T-helper 2 cell (primary cell): ENCODE measurements at places on chromosomes 11 and 22.

DNA sequence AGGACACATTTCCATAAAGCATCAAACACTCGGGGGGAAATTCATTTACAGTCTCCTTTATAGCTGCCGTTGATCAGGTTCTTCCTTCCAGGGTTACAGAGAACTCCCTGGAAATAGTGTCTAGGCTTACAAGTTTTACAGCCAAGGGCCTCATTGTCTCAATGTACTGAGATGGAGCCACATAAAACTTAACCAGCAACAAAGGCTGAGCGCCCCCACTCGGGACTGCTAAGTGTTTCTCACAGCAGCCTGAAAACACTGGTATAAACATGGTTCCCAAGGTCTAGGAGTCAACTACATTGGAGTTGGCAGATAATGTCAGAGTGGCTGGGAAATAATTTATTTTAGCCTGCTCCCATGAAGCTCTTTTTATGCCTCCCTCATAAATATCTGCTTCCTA, 686.2 kb downstream of the OPCML start:
- no peak for DNase-seq

DNA sequence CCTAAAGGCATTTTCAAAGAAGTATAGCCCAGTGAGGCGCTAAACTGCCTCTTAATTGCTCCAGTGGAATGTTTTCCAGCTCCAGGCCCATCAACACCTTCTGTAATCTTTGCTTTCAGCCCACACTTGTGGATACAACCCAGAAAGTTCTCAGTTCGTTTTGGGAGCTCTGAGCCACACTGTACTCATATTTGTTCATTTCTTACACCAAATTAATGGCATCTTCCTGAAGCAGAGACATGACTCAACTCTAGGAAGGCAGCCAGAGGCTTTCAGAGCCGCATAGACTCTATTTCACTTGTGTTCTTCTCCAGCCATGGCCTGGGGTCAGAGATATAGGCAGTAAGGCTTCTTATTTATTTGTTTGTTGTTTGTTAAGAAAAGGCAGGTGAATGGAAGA, 175.5 kb upstream of the NCAM1 start:
- DNase-seq = no peak

DNA sequence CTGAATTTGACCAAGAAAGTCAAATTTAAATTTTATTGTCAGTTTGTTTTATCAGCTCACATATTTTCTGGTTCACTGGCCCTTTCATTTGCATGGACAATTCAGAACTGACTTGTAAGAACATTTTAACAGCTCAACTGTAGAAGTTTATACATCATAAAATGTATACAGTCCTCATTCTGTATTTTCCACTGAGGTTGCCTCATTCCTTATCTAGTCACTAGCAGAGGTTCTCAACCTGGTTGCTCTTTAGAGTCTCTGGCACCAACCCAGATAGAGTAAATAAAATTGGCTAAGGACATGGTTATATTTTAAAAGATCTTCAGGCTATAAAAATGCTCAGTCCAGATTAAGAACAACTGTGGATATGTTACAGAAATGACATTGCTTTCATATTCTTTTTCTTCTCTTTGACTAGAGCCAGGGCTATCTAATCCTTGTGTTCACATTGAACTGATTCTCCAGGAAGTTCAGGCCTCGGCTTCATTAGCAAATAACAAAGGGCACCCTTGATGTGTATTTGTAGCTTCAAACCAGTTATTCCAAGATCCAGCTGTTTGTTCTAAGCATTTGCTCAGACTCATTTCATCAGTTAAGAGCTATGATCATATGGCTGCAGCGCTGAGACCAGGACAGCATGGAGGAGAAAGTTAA, 782.5 kb downstream of the ETS1 start:
- no peak for DNase-seq

DNA sequence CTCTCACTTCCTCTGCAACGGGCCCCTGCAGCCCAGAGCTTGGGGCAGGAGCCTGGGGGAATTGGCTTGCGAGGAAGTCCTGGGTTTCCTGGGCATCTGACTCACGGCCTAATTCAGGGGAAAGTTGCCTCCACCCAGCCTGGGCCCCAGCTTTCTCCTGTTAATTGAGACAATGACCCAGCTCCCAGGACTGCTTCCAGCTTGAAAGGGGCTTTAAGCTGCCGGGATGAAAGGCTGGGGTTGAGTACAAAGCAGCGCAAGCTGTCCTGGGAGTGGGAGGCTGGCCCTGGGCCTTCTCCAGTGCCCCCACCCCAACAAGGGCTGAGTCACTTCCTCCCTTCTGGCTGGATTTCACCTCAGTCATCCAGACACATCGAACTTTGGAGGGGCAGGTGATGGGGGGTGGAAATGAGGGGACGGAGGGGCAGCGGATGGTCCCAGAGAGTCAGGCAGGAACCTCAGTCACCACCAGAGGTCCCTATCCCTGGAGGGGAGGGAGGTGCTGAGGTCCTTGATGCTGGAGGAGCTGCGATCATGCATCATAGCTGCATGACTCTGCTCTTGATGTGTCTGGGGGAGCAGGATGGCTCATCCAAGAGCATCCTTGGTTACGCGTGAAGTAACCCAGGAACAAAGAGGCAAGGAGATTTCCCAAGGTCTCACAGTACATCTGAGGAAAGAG, 30.1 kb upstream of the OAF start:
- DNase-seq = no peak

- DNase-seq = no peak
These were observed 42.9 kb downstream of the ARFGAP3 start for GRCh38 chr22:42814215-42814614.
